Mucosa of gallbladder (tissue), 1 donor: ENCODE measurements at places on chromosomes 3 and 15. TPM values are rescaled to one million over a fixed set of nuclear protein-coding genes. Genes with fewer than 3 reads are reported as not detected.

DNA sequence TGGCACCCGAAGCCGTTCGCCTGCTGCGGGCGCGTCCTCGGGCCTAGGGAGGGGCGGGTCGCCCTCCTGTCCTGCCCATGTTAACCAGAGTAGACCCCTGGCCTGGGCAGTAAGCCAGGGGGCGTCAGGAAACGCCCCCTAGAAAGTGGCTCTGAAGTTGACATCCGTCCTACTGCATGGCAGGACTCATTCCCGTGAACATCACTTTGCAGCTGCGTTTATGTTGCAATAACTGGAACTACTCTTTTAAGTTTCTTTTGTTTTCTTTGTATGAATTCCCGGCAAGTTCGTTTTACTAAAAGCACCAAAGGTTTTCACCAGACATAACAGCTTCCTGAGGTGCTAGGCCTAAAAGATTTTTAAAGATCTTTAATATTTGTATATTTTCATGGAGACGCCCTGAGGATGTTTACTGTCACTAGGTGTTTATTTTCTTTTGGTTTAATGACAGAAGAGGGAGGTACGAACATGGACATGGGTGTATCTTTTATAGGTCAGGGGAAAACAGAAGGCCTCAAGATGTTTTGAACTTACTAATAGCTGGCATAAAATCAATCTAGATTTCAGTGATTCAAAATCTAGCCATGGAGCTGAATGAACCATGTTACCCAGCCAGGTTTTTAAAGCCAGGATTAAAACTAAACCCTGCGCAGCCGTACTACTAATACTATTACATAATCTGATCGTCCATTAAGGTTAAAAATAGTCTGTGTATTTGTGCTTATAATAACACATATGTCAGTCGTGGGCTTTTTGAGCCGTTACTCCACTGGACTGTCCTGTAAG is 1.0 kb downstream of the C15orf61 start:
- DNase-seq = no peak

DNA sequence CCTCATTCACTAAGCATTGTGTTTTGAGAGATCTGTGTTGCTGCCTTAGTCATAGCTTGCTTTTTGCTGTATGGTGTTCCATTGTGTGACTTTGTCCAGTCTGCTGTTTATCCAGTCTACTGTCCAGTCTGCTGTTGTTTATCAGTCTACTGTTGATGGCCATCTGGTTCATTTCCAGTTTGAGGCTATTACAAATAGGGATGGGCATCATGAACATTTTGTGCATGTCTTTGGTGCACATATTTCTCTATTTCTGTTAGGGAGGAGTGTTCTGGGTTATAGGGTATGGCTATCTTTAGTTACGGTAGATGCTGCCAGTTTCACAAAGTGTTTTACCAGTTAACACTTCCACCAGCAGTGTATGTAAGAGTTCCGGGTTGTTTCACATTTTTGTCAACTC is 22.2 kb upstream of the CLEC3B start:
- DNase-seq = no peak

DNA sequence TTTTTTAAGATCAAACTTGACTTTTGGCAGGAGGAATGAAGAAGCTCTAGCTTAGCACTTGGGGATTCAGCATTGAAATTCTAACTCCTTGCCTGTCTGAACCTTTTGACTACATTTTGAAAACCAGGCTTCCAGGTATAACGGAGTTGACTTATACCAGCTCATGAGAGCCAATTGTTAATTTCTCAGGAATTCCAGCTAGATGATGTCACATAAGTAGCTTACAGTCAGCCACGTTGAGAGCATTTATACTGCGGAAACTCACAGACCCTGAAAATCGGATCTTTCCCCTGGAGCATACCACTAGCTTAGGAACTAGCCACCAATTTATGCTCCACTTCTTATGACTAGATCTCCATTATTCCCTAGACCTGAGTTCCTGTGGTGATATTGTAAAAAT is 321.4 kb upstream of the DPH6 start:
- DNase-seq = no peak

GRCh38 chr15:90819390-90819789 is 49.0 kb upstream of the FURIN start:
- no peak for DNase-seq

GRCh38 chr3:162641907-162642306 is 1145.3 kb downstream of the OTOL1 start:
- no peak for DNase-seq

- DNase-seq = no peak
Observed at GRCh38 chr15:60477916-60478565, 901 bp downstream of the ICE2 start.

DNA sequence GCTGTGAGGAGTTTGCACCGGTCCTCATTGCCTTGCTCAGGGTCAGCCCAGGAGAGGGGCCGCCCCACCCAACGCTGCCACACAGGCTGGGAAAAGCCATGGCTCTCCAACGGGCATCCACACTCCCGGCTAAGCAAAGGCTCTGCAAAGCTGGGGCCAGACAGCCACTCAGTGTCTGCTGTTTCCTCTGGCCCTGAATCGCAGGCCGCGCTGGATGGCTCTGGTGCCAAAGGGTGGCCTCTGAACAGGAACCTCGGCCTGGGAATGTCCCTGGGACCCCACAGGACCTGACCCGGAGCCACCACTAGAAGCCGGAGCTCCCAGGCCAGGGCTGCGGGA is 42.9 kb downstream of the RPN1 start:
- no peak for DNase-seq

DNA sequence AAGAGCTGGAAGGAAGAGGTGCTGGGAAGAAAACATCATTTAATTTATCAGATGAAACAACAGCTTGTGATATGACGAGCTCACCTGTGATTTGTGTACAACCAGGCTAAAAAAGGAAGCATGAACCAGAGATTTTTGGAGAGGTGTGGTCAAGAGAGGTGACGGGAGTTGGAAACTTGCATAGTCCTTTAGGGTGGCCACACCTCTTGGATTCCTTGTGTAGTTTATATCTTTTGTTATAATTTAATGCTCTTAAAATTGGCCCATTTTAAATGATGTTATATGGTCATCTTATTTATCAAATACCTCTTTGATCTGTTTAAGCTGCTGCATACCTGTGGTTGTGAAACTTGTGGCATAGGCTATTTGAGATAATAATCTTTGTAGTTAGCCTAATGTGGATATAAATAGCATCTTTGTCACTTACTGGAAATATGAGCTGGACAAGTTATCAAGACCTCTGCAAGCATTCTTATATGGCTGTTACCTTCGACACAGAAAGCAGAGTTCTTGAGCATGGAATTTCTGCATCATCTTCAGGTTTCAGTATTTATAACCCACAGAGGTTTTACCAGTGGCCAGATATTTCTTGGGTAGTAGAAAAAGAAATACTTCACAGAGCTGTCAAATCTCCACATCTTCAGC is 49.1 kb downstream of the IL1RAP start:
- DNase-seq = no peak

GRCh38 chr3:41265823-41266273 is 66.5 kb downstream of the CTNNB1 start:
- no peak for DNase-seq

GRCh38 chr3:2847062-2847841 is 262.9 kb downstream of the IL5RA start:
- no peak for DNase-seq

Gene CHDH
- 46.4 TPM for total RNA-seq

Gene PPP1R14D
- 23.4 TPM for total RNA-seq

Gene CCDC13
- 1.4 TPM for total RNA-seq

Gene IQCF2
- not detected for total RNA-seq

Gene DLL4
- total RNA-seq = 7.2 TPM

Gene SLC6A20
- total RNA-seq = 55.4 TPM
